ENCODE measurements at places on chromosomes 16 and 17. TPM values are rescaled to one million over a fixed set of nuclear protein-coding genes. Genes with fewer than 3 reads are reported as not detected.

DNA sequence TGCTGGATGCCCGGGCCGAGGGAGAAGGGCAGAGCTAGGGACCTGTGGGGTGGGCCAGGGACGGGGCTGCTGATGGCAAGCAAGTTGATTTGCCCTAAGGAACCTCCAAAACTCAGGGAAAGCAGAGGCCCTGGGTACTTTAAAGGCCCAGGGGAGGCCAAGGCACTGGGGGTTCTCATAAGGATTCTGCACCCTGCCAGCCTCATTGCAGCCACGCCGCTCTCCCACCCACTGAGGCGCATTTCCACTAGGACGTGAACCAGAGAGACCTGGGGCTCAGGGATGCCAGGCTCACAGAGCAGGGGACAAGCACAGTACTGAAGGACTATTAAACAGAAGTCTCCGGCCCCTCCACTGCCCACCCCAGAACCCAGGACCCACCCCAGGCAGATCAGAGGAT lies 39.4 kb upstream of the RBFOX3 start:
- H3K36me3 ChIP-seq = no peaks in the 10 kb centered on the region
- H3K27me3 ChIP-seq = no peaks in the 10 kb centered on the region
- DNase-seq = no peak
- H3K4me1 ChIP-seq = no peaks in the 10 kb centered on the region

DNA sequence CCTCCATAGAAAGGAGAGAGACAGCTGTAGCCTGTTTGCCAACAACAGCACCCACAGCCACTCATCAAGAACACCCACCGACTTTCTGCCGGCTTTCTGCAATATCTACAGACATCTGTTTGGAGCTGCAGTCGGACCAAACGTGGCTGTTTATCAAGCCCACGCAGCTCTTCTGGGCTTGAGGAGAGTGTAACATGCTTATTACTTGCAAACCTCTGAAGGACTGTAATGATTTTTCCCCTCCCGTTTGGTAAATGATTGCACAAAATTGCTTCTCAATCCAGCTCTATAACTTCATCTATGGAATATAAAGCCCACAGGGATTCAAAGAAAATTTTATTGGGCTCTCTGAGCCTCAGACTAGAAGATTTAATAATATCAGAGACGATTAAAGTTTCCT lies 100.5 kb downstream of the VAT1L start:
- H3K4me3 ChIP-seq = no peak overlapping the region
- H3K4me1 ChIP-seq = no peaks in the 10 kb centered on the region
- H3K36me3 ChIP-seq = no peaks in the 10 kb centered on the region
- H3K27ac ChIP-seq = no peak overlapping the region
- DNase-seq = no peak
- H3K27me3 ChIP-seq = no peaks in the 10 kb centered on the region

- no peak overlapping the region for H3K27ac ChIP-seq
- DNase-seq = no peak
- no peak overlapping the region for H3K4me3 ChIP-seq
- no peaks in the 10 kb centered on the region for H3K27me3 ChIP-seq
Observed at GRCh38 chr17:2034806-2035540, 5.0 kb downstream of the DPH1 start.

DNA sequence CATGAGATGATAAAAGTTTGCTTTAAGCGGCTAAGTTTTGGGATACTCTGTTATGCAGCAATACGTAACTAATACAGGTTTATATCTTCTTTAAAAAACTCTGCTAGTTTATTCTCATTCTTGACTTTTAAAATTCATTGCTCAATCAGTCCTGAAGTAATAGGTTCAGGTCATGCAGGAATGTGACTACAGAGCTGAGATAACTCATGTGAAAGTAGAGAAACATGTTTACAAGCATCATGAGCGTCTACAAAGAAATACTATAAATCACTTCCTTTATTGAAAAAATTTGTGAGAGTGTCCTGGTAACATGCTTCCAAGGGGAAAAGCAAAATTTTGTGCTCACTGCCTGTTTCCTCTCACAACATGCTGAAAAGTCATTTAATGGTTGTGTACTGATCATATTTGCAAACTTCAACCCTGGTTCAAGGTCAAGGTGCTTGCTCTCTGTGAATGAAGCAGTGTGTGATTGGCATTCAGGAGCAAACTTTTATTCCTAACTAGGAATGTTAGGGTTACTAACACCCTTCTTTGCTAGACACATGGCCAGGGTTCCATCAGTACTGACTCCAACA lies 12.5 kb upstream of the TMIGD1 start:
- H3K36me3 ChIP-seq = no peaks in the 10 kb centered on the region
- no peak overlapping the region for H3K27ac ChIP-seq
- peaks cover 16% of the 10 kb centered on the region for H3K4me1 ChIP-seq
- H3K4me3 ChIP-seq = no peak overlapping the region
- no peaks in the 10 kb centered on the region for H3K27me3 ChIP-seq
- no peak for DNase-seq

- no peak for DNase-seq
- no peaks in the 10 kb centered on the region for H3K27me3 ChIP-seq
- H3K4me3 ChIP-seq = no peak overlapping the region
- H3K36me3 ChIP-seq = no peaks in the 10 kb centered on the region
- no peak overlapping the region for H3K27ac ChIP-seq
- no peaks in the 10 kb centered on the region for H3K4me1 ChIP-seq
Observed at GRCh38 chr16:25912321-25912720, 220.6 kb downstream of the HS3ST4 start.

DNA sequence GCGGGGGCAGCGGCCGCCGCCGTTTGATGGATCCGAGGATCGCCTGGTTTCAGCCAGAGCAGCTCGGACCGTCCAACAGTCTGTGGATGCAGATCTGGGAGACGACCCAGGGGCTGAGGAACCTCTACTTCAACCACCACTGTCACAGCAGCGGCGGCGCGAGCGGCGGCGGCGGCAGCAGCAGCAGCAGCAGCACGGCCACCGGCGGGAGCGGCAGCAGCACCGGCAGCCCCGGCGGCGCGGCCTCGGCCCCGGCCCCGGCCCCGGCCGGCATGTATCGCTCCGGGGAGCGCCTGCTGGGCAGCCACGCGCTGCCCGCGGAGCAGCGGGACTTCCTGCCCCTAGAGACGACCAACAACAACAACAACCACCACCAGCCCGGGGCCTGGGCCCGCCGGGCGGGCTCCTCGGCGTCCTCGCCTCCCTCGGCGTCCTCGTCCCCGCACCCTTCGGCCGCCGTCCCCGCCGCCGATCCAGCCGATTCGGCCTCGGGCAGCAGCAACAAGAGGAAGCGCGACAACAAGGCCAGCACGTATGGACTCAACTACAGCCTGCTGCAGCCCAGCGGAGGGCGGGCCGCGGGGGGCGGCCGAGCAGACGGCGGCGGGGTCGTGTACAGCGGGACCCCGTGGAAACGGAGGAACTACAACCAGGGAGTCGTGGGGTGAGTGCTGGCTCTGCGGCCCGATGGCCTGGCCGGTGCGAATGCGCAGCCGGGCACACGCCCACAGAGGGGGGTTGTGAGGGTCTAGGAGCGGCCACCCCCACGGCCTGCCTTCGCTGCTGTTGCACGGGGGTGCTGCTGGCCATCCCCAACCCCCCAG lies 702 bp downstream of the TENT4B start:
- H3K4me3 ChIP-seq = peak overlapping the region; percentile 60
- peak; percentile 82 for DNase-seq
- H3K36me3 ChIP-seq = no peaks in the 10 kb centered on the region

Gene CFDP1
- total RNA-seq = 53.5 TPM

Gene TP53TG3F
- total RNA-seq = not detected

Gene CEP112
- 27.4 TPM for total RNA-seq

Gene CD2BP2
- 68.1 TPM for total RNA-seq
